ENCODE measurements at places on chromosomes 1 and 21.

GRCh38 chr1:29409616-29410015 is 173.3 kb downstream of the PTPRU start:
- no peak for DNase-seq

DNA sequence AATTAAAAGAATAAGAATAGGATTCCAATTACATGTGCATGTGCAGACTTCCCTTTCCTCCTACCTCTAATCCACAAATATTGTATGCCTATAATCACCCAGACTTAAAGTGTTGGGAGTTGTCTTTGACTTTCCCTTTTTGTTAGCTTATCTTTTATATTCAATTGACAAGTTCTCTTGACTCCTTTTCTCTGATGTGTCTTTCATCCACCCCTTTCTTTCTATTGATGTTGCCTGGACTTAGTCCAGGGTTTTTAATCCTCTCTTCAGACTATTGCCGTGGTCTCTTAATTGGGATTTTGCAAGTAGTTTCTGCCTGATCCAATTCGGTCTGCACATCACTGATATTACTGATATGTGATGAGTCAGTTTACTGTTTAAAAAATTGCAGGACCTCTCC is 170.9 kb downstream of the LHX8 start:
- no peak for DNase-seq

GRCh38 chr1:245380790-245381535 is 226.2 kb downstream of the KIF26B start:
- DNase-seq, result no peak

DNA sequence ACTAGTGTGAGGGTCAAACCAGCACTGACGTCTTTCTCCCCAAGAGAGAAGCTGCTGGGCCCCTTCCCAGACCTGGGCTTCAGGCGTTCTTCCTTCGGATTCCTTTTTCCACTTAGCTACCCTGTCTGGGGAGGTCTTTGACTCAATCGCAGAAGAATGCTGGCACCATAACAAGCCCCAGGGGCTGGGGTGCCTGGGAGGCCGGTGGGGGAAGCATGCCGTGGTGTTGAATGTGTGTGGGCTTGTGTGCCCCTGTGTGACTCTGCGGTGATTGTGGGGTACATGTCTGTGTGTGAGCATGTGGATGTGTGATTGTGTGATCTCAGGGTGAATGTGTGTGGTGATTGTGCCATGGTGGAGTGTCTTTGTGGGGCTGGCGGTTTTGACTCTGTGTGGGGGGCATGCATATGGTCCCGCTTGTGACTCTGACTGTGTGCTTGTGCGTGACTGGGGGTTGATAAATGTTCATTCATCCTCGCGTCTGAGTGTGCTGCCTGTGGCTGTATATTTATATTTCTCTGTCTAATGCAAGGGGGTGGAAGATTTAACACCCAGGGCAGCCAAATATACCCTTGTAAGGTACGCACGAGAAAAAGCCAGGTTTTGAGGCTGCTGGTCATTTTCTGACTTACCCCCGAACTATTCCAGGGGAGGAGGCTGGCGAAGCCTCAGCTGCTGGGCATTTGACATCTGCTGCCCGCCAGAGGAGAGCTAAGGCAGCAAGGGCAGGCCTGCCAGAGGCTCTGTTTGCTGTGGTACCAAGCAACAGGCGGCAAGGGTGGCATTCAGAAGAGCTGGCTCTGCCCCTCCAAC is 1.1 kb upstream of the SYNC start:
- DNase-seq, result no peak

DNA sequence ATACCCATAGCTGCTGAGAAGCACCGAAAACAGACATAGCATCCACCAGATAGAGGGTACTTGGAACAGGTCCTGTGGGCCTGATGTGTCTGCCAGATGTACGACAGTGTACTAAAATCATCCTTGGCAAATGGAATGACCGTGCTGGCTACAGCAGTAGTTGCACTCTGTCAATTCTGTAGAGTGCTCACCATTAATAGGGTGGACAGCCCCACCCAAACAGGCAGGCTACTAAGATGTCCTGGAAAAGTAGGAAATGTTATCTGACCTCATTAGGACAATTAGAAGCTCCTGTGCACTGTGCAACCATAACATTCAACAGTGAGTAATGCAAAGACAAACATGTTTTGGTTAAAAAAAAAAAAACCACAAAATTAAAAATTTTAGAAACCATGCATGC is 106.2 kb downstream of the PTPN14 start:
- no peak for DNase-seq

- DNase-seq, result no peak
Measured at GRCh38 chr1:56948403-56949023, 17.3 kb downstream of the C8B start.

- DNase-seq, result no peak
Measured at GRCh38 chr1:203619091-203619780, 7.4 kb upstream of the ATP2B4 start.

- no peak for DNase-seq
Measured at GRCh38 chr1:98426092-98426491, 235.4 kb upstream of the SNX7 start.

DNA sequence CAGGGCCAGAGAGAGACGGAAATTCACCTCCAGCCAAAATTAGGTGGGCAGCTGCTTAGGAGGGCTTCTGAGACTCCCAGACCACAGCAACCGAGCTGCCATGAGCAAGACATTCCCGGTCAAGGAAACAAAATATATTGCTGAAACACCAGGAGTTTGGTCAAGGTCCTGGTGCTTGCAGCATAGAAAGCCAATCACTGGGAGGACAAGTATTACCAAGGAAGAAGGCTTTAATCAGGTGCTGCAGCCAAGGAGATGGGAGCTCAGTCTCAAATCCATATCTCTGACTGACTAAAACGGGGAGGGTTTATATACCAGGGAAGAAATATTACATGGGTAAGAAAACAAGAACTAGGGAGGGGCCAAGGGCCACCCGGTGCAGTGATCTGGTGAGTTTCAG is 18.8 kb upstream of the TMEM125 start:
- no peak for DNase-seq

DNA sequence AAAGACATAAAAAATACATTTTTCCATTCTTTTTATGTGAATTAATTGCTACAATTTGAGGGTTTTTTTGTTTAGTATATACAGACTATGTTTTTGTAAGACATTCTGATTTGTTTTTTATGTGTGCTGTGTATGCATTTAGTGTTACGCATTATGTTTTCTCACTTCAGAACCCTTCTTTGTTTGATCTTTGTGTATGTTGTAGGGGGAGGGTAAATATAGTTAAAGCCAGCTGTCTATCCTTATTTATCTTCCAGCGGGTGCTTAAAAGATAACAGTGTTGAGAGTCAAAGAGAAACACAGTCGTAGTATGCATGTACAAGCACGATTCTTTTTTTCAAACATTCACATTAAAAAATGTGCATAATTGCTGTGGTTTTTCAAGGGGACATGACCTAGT is 97.5 kb upstream of the KIAA1614 start:
- no peak for DNase-seq

DNA sequence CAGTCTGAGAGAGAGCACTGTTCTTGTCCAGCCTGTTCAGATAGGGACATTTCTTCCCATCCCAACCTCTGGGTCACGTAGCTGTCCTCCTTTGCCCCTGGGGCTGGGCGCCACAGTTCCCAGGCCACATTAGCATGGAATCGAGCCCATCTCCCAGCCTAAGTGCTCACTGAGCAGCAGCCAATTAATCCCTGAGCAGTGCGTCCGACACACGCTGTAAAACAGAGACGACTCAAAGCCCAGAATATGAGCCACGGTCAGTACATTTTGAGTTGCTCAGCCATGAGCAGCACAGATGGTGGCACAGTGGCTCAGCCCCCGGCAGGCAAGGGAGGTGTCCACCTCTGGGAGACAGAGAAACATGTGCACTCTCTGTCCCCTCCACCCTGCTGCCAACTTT is 267.4 kb downstream of the NPHP4 start:
- DNase-seq, result no peak

DNA sequence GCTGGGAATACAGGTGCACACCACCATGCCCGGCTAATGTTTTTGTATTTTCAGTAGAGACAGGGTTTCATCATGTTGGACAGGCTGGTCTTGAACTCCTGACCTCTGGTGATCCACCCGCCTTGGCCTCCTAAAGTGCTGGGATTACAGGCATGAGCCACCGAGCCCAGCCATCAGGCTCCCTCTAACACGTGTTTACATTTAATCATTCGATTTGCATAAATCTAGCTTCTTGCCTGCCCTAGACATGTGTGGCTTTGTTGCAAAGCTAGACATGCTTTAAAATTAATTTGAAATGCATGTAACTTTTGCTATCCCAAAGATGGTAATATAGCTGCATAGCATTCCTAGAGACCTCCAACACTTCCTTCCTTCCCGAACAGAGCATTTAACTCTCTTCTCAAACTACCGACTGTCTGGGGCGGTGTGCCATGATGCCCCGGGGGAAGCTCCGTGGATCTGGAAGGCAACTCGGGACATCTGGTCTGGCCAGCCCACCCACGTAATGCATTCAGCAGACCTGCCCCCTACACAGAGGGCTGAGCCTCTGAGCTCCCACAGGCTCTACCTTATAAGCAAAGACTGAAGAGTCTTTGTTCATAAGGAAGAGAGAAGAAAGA is 34.6 kb upstream of the NID1 start:
- DNase-seq, result no peak

- DNase-seq, result no peak
Measured at GRCh38 chr1:225998560-225999226, 450 bp downstream of the SDE2 start.

- no peak for DNase-seq
Measured at GRCh38 chr1:116668277-116668676, 744 bp upstream of the IGSF3 start.

DNA sequence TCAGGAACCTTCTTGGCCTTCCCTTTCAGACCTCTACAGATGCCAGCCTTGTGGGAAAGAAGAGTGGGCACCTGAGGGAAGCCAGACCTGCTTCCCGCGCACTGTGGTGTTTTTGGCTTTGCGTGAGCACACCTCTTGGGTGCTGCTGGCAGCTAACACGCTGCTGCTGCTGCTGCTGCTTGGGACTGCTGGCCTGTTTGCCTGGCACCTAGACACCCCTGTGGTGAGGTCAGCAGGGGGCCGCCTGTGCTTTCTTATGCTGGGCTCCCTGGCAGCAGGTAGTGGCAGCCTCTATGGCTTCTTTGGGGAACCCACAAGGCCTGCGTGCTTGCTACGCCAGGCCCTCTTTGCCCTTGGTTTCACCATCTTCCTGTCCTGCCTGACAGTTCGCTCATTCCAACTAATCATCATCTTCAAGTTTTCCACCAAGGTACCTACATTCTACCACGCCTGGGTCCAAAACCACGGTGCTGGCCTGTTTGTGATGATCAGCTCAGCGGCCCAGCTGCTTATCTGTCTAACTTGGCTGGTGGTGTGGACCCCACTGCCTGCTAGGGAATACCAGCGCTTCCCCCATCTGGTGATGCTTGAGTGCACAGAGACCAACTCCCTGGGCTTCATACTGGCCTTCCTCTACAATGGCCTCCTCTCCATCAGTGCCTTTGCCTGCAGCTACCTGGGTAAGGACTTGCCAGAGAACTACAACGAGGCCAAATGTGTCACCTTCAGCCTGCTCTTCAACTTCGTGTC is 995 bp upstream of the ZBTB48 start:
- no peak for DNase-seq

- DNase-seq, result no peak
Measured at GRCh38 chr1:8597455-8597854, 220.0 kb downstream of the RERE start.

GRCh38 chr1:32681999-32682398 is 20.6 kb downstream of the SYNC start:
- DNase-seq, result no peak

DNA sequence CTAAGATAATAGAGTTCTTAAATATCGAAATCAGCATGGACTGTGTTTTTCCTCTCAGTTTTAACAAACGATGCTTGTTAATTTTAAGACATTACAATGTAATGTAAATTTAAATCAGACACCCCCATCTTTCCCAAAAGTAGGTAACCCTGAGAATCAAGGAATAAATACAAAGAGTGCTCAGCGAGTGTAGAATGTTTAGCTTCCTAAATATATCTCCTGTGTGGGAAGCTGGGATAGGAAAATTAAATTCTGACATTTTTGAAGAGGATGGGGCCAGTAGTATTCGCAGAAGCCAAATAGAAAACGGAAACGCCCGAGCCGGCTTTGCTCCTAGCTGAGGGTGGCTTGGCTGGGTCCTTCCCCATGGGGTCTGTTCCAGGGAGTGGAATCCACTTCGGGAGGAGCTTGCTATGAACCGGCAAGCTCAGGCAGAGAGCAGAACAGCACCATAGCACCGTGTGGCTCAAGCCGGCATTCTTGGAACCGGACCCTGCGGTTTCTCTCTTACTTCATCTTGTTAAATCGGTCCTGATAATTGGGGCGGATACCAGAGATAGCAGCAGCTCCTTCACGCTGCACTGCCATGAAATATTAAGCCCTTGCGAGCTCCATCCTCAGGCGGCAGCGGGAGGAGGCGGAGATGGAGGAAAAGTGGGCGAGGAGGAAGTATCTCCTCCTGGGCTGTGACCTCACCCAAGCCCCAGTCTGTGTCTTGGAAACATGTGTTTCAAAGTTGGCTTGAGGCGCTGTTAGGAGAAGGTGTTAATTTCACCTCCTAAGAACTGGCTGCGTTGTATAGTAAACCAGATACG is 24.9 kb downstream of the MAP3K7CL start:
- no peak for DNase-seq

GRCh38 chr1:201590474-201590873 is 51.5 kb downstream of the NAV1 start:
- no peak for DNase-seq

- no peak for DNase-seq
Measured at GRCh38 chr1:225946803-225947202, 5.8 kb upstream of the LEFTY2 start.

DNA sequence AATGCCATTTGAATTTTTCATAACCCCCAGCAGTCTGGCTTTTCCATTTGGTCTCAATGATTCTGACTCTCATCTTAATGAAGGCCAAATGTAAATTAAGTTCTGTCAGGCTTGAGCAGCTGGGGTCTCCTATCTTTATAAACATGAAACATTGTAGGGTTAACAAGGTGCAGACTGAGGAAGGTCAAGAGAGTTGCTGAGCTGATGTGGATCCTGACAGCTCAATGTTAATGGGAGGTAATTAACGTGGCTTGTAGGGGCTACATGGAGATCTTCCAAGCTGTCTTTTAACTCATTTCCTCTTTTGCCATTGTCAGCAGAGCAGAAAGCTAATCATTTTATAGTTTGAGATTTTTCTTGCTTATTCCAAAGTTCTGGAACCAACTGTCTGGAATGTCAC is 55.2 kb downstream of the FGGY start:
- no peak for DNase-seq

- no peak for DNase-seq
Measured at GRCh38 chr1:5936126-5936525, 56.1 kb downstream of the NPHP4 start.

DNA sequence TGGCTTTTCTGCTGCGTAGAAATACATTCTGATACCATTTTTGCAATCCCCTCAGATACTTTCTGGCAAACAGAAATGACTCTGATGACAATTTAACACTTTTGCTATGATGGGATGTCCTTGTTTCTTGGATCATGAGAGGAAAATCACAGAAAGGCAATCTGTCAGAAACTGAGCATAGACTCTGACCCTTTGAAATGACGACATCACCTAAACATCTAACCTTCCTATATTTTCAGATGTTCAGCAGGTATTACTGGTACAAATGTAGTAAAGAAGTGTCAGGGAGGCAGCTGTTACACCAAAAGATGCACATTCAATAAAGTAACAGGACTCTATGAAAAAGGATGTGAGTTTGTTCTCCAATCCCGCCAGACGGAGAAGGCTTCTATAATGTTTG is 13.2 kb downstream of the CLCA1 start:
- DNase-seq, result no peak

Measured in GM19239 (cell line).